ENCODE measurements at places on chromosomes 2 and 18.

DNA sequence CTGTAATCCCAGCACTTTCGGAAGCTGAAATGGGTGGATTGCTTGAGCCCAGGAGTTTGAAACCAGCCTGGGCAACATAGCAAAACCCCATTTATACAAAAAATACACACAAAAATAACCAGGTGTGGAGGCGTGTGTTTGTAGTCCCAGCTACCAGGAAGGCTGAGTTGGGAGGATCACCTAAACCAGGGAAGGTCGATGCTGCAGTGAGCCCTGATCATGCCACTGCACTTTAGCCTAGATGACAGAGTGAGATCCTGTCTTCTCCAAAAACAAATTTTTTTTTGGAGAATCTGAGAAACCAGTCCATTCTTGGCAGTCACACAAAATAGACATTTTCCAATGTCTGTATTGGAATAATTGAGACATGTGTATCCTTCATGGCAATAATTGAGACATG, 46.8 kb downstream of the RAB27B start:
- DNase-seq, result no peak

- DNase-seq, result no peak
Observed at GRCh38 chr2:71474744-71475397, 21.5 kb downstream of the DYSF start.

GRCh38 chr2:239157269-239157668, 243.6 kb downstream of the HDAC4 start:
- no peak for DNase-seq

- DNase-seq, result no peak
Observed at GRCh38 chr2:11719230-11719977, 27.0 kb upstream of the LPIN1 start.

- no peak for DNase-seq
Observed at GRCh38 chr2:127640082-127641072, 5.6 kb upstream of the GPR17 start.

GRCh38 chr2:24912523-24912922, 7.5 kb downstream of the ADCY3 start:
- no peak for DNase-seq

DNA sequence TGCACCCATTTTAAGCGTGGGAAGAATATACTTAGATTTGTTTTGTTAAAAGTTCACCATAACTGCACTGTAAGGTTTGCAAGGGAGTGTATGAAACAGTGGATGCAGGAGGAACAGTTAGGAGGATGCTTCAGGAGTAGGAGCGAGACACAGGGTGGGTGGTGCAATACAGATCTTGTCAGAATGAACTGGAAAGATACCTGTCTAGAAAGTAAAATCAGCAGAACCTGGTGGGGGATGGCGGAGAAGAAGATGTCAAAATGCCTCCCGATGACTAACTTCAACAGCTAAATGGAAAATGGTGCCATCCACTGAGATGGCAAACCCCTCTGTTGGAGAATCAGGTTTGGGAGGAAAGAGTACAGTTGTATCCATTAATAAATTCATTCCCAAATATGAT, 18.2 kb downstream of the LANCL1 start:
- no peak for DNase-seq

DNA sequence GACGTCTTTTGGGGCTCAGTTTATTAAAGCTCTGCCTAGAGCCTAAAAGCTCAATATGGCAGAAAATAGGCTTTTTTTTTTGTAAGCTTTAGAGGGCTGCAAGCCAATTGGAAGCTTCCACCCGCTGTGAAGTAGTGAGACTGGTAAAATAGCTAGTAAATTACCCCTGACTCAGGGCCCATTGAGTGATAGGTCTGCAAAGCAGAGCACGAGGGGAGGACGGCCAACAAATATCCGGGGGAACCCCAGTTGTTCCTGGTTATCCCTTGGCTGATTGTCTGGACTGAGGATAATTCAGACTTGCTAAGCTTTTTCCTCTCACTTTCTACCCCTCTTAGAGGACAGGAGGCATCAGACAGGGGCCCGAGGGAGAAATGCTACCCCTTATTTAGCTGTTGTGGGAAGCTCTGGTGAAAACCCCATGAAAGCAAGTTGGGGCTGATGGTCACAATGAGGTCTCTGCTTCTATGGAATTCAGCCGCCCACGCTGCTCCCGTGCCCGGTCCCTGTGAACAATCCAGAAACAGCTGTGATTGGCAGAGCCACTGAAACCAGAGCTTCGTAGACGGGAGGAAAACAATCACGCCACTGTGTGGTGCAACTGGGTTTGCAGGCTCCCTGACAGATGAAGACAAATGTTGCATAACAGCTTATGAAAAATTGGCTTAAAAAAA, 141.9 kb upstream of the LGALSL start:
- peak; percentile 84 for DNase-seq

DNA sequence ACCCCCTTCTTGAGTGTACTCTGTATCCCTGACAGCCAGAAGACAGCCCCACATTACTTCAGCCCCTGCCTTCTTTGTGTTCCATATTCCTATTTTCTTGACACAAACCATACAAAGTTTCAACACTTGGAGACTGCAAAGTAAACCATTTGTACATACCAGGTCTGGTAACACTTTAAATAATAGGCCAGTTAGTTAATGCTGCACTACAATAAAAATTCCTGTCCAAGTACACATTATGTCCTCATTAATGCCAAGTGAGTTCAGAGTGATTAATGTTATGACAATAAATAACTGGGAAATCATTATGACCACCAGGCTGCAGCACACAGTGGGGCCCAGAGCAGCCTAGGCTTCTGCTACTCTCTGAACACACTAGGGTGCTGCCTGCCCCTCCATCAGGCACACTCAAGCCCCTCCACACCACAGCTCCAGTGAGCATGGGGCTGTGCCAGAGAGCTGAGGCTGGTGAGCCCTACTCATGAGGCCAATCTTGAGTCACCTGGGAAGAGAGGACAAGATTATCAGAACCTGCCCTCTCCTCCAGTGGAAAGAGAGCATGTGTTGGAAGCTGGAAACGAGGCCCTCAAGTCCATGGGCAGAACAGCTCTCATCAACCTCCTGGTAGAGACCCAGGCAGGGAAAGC, 138.7 kb downstream of the TTC32 start:
- DNase-seq, result no peak

- no peak for DNase-seq
Observed at GRCh38 chr2:218694405-218695145, 16.1 kb upstream of the TTLL4 start.

DNA sequence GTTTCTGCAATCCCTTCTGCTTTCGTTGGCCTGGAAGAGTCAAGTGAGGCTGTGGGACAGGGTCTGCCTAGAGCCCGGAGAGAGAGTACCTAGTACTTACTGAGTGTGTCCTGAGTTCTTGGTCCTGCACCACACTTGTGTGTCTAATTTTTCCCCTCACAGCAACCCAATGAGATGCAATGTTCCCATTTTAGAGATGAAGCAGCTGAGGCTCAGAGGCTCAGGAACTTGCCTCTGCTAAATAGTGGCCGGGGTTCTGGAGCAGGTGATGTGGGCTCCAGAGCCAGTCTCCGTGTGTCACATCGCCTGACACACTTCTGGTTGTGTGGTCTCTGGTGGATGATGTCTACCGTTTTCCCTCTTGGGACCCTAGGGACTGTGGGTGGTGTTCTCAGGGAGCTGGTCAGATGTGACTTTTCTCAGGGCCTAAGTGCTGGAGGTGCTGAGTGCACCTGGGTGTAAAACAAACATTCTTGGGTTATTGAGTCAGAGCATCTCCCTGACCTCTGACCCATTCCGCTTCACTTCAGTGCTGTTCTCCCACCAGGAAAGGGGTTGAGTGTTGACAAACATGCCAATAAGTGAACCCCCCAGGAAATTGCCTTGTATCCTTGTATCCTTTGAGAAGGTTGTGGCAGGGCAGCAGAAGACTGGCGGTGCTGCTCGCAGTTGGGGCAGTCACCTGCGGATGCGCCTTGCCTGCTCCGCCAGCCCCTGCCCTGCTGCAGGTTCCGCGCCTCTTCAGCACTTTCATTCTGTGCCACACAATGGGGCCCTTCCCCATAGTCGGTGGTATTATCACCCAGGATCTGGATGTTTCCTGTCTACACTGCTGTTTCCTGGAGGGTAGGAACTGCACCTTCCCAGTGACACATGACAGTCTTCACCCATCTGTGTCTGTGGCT, 32.1 kb downstream of the HK2 start:
- no peak for DNase-seq

DNA sequence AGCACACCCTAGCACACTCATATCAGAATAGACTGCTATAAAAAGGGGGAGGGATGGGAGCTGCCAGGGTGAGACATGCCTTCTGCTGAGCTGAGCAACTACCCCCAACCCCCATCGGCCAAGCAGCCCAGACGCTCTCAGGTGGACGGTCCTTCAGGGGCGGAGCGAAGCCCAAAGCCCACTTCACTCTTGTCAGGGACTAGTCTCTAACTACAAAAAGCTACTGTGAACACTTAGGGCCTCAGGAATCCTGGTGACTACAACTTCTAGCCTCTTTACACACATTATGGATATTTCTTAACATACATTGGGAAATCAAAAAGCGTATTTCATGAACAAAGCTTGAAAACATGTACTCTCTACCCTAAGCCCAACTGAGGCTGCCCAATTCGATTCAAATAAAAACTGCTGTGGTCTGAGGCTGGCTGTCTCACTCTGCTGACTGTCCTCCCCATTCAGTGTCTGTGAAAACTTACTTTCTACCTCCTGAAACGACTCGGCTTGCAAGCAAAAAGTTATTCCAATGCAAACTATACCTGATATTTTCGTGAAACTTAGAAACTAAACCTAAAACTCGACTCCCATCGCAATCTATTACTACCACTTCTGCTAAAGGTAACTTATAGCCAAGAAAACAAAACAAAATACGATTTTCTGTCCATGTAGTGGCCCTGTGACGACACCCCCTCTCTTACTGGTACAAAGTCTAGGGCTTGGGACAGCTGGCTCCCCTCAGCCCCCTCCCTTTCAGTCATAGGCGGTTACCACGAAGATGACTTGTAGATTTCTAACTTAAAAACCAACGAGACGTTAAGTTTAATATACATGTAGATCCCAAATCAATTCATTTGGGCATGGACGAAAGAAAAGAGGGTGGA, 1.2 kb downstream of the SERTAD2 start:
- DNase-seq, result peak; percentile 54

- no peak for DNase-seq
Observed at GRCh38 chr2:20569464-20570223, 81.3 kb downstream of the HS1BP3 start.

GRCh38 chr18:62878305-62878704, 163.0 kb downstream of the PHLPP1 start:
- DNase-seq, result peak; percentile 61

GRCh38 chr2:36695746-36696415, 626 bp upstream of the VIT start:
- peak; percentile 61 for DNase-seq

GRCh38 chr2:178589335-178589734, 109.1 kb downstream of the PLEKHA3 start:
- DNase-seq, result no peak

- DNase-seq, result no peak
Observed at GRCh38 chr2:36404754-36405153, 49.2 kb downstream of the CRIM1 start.

DNA sequence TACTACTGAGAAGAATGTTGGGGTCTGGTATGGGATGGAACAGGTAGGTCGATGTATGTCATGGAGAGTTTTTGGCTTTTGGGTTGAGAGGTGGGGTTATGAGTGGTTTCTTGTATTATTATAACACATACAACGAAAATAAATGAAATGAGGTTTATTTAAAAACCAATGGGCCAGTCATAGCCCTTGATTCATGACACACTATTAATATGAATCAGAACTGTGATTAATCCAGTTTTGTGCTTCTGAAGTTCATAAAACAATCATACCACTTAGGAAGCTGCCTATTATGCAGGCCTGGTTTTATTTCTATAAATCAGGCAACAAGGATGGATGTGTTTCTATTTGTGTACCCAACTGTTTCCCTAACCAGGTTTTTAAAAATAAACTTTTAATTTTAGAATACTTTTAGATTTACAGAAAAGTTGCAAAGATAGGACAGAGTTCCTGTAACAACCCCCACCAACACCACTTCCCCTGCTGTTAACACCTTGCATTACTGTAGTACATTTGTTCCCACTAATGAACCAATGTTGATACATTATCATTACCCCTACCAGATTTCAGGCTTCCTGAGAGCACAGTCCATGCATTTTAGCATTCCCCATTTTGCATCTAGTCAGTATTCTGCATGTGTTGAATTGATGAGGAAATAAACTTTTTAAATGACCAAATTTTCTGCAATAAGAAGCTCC, 37.5 kb upstream of the NCOA1 start:
- DNase-seq, result no peak

DNA sequence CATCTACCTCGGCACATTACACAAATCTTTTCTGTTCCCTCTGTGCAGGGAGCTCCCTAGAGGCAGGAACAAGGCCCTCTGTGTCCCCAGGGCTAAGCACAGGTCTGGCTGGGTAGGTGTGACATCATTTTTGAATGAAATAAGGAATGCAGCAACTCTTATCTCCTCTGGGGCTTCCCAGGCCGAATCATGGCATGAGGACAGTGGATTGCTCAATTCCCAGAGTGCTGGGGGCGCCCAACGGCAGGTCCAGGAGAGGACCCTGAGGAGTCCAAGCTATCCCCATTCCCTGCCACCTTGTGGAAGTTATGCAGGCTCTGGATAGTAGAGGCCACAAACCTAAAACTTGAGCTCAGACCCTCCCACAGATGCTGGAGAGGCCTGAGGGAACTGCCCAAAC, 158.0 kb upstream of the RAB6C start:
- no peak for DNase-seq

GRCh38 chr18:76130845-76131244, 364.2 kb downstream of the ZNF516 start:
- no peak for DNase-seq

DNA sequence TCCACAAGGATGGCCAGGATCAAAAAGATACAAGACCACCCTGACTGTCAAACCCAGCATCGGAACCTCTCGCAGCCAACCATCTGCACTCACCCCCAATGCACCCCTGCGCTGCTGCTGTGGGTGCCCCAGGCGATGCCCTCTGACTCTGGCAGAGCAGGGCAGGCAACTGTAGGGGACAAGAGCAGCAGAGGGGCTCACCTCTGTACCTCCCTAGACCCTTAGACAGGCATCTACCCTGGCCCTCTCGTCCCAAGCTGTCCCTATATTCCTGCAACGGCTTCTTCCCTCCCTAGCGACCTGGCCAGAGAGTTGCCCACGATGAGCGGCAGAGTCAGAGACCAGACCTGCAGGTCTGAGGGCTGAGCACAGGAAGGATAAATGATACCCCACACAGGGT, 128.2 kb downstream of the HDAC4 start:
- DNase-seq, result no peak

Data from fibroblast of skin of scalp (primary cell).